Activated naive CD4-positive, alpha-beta T cell treated with Interleukin-2 at 50 U/mL for 16 hours (primary cell): ENCODE measurements at places on chromosomes 5 and 9.
A peak's percentile ranks its signal among the peaks of the same experiment; 100 is the strongest.

GRCh38 chr9:76458903-76459693 is at the start of gene GCNT1:
Gene GCNT1 (plus strand): TSS chr9:76459182. CDS start chr9:76502382, 43,200 bp downstream.
- DNase-seq: peak; percentile 91

- no peak for DNase-seq
These were observed 33.9 kb downstream of the MAN2A1 start for GRCh38 chr5:109723606-109724005.

DNA sequence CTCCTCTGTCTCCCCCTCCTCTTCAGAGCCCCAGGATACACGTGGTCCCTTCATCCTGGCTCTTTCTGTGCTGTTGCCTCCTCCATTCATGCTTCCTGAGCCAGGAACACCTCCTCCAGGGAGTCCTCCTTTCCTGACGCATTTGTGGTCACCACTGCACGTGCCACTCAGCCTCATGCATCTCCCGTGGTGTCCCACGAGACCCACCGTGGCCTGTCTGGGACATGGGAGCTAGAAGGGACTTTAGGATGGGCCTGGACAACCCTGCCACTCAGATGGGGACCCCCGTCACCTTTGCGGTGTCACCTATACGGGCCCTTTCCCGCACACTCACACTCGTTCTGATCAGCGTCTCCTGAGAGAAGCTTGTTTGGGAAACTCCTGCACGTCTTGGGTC is 6.7 kb downstream of the GLIPR2 start:
- DNase-seq: no peak

- no peak for DNase-seq
These were observed 12.3 kb upstream of the DPM2 start for GRCh38 chr9:127949827-127950512.

DNA sequence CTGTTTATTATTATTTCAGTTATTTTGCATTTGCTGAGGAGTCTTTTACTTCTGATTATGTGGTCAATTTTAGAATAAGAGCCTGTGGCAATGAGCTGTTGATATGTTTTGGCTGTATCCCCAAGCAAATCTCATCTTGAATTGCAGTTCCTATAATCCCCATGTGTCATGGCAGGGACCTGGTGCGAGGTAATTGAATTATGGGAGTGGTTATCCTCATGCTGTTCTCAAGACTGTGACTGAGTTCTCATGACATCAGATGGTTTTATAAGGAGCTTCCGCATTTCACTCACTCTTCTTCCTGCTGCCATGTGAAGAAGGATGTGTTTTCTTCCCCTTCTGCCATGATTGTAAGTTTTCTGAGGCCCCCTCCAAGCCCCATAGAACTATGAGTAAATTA is 114.9 kb upstream of the SLCO6A1 start:
- no peak for DNase-seq

- no peak for DNase-seq
These were observed 299.8 kb upstream of the SLC30A5 start for GRCh38 chr5:68793993-68794392.

DNA sequence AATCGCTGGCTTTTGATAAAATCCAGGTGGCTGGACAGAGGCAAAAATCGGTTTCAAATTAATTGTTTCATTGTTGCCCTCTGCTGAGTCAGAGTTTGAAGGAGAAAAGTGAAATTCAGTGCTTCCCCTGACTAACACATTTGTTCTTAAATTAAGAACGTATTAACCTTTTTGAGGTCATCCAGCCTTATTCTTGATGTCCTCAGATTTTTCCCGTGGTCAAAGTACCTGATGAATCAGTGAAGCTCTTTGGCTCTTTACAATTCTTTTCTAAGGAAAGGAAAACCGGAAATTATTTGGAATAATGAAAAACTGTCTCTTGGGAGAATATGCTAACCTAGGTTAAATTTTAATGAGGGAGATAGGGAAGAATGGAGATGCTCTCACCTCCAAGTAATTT is 21.6 kb downstream of the OSMR start:
- DNase-seq: no peak

GRCh38 chr9:17907779-17908508 is 329.1 kb downstream of the SH3GL2 start:
- no peak for DNase-seq

DNA sequence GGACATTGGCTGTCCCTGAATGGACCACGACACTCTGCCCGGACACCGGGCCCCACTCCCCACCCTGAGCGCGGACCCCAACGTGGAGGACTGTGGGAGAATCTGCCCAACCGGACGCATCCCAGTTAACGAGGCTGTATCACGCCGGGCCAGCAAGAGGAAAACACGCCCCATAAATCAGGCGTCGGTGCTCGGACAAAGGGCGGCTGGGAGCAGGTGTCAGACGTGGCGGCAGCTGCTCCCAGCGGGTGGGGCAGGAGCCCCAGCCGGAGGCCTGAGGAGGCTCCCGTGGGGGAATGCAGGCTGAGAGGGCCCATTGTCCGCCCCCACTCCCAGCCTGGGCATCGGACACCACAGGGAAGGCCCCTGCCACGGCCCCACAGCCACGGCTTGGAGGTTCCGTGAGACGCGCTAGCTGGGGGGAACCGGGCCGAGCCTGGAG is 19.2 kb downstream of the NOTCH1 start:
- no peak for DNase-seq

DNA sequence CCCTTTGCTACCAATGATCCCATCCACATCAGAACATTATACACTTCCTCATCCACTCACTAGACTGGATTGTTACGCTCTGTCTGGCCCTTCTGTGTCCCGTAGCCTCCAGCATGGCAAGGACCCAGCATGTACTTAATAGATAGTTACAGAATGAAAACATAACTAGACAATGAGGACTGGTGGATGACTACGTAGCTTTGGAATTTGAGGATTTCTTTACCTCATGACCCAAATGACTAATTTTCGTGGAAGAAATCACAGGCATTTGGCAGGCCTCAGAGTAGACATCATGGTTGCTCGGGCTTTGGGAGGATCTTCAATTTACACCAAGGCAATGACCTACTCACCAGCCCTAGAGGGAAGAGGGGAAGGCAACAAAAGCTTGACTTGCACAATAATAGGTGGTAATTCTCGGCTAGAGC is 299.8 kb downstream of the TLE1 start:
- no peak for DNase-seq

DNA sequence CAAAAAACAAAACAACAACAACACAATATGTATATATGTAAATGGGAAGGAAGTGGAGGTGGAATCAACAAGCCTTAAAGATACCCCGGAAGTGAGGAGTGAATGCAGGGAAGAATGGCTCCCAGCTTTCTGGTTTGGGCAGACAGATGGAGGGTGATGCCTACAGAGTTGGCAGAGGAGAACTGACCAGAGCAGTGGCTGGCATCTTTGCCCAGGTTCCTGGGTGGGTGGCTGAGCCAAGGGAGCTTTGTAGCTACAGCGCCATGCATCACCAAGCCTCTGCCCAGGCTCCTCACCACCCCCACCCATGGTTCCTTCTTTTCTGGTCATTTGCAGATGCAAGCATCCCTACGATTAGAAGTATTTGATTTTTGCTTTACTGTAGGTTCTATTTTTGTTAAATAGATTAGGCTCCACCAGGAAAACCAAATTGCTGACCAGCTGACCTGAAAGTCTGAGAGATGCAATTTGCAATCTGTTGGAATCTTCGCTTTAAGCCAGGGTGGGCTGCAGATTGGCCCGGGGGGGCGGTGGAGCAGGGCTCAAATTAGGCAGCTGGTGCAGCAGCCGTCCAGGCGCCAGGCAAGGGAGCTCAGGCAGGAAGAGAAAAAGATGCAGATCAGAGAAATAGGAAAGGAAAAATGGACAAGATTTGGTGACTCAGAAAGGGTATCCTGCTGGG is 163.3 kb upstream of the TBC1D2 start:
- DNase-seq: no peak

- no peak for DNase-seq
These were observed 15.0 kb downstream of the DOCK2 start for GRCh38 chr5:169652057-169652456.

- peak; percentile 3 for DNase-seq
These were observed 17.1 kb upstream of the SYNPO start for GRCh38 chr5:150623152-150623877.

DNA sequence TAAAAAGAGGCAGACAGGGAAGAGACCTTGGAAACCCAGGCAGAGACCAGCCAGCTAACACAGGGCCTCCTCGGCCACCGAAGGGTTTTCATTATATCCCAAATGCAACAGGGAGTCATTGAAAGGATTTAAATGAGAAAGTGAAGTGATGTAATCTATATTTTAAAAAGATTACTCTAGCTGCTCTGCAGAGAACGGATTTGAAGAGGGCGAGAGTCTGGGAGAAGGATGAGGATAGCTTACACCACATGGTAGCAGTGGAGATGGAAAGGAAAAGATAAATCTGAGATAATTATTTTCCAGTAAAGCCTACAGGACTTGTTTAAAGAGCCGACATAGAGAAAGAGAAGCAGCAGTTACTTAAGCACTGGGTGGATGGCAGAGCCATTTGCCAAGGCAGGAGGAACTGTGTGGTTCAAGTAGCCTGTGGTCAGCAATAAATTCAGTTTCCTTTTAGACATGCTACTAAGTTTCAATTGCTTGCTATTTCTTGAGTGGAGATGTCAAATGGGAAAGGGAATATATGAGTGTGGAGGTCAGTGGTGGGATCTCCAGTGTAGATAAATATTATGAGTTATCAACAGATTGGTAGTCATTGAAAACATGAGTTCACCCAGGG is 9.3 kb downstream of the FBN2 start:
- no peak for DNase-seq

- DNase-seq: no peak
These were observed 21.4 kb upstream of the SMIM23 start for GRCh38 chr5:171764265-171764664.

DNA sequence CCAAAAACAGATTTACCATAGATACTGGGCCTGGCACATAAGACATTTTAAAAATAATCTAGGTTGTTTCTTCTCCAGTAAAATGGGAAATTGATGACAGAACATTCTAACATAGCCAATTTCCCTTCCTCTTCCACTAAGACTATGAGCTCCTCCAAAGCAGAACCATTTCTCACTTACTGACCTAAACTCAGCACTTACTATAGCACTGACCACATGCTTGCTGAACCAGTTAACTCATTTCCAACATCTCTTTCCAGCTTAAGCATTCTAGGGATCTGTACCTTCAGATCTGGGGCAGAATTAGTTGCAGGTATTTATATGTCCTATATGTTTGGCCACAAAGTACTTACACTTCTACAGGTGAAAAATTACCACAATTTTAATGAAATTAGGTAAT is 58.9 kb downstream of the TTC39B start:
- no peak for DNase-seq

GRCh38 chr5:160419458-160420330 is 813 bp upstream of the SLU7 start:
- no peak for DNase-seq

DNA sequence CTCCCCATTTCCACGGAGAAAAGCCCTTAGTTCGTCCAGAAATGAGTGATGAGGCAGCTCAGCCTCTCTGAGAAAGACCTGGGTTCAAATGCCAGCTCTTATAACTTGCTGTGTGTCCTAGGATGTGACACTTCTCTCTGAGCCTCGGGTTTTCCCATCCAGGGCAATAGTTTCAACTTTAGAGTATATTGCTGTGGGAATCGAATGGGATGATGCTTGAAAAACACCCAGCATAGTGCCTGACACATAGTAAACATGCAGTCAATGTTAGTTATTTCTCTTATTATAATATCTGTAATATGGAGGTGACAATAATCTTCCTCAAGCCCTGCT is 430 bp upstream of the MAPKAP1 start:
- DNase-seq: no peak

DNA sequence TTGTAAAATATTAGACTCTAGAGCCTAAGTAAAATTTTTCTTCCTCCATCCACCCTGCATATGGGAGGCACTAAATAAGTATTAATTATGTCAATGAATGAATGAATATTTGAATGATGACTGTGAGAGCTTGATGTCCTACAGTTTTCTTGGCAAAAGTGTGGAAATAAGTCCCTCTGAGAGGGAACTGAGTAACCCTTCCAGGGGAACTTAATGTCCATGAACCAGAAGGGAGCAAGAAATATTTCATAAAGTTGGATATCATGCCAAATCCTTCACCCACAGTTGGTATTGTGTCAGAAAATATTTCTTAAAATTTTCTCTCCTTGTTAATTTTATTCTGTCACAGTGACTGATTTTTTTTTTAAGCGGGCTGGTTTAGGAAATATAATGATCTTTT is 36.6 kb downstream of the NNT start:
- DNase-seq: no peak

DNA sequence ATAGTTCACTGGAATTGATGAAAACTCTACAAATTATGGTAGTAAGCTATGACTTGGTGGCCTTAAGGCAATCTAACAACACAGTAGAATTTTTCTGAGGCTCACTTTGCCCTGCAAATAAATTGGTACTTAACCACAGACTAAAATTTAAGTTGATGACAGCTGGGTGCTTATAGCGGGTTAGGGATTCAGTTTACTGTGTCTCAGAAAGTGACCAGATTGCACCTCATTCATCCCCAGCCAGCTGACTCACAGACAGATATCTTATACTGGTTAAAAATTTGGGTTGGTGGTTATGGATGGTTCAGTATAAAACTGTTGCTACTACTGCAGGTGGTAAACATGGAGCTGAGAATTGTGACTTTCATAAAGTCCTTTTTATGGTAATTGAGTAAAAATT is 2.8 kb downstream of the CKS2 start:
- DNase-seq: no peak

GRCh38 chr5:5141625-5142525 is 1.7 kb downstream of the ADAMTS16 start:
- DNase-seq: peak; percentile 39

- DNase-seq: no peak
These were observed 127.8 kb downstream of the PCSK5 start for GRCh38 chr9:76018235-76018634.

- DNase-seq: peak; percentile 47
These were observed 64.6 kb downstream of the ENC1 start for GRCh38 chr5:74575741-74576538.

GRCh38 chr5:54667136-54667535 is 149.6 kb downstream of the SNX18 start:
- DNase-seq: no peak

DNA sequence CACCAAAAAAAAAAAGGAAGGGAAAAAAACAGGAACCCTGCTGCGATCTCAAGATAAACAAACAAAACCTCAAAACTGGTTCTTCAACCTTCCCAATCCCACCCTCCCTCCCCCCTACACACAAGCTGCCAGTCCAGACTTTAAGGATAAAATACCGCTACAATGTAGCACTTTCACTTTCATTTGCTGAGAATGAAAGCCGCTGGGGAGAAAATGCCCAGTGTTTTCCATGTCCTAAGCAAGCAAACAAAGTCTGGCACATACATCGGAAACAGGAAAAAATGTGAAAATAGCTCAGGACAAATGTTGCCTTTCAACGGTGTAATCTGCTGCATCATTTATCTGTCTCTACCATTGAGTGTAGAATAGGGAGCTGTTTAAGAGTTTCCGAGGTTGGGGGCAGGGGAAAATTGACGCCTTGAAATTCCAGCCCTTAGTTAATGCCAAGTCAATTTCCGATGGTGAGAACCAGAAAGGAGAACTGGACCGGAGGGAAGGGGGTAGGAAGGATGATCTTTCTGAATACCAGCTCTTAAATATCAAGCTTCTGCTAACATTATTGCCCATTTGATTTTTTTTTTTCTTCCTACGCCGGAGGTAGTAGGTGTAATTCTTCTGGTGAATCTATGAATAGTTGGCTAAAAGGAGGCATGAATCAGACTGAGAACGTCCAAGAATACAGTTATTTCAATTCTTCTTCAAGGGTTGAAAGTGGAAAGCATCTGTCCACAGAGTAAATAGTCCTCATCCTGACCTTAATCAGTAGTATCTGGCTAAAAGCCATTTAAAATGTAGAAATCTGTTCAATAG is 1.2 kb upstream of the ADAMTS6 start:
- no peak for DNase-seq
